ENCODE measurements at places on chromosomes 11 and 22.

- DNase-seq = no peak
Measured at GRCh38 chr11:62000539-62001446, 33.4 kb upstream of the FTH1 start.

DNA sequence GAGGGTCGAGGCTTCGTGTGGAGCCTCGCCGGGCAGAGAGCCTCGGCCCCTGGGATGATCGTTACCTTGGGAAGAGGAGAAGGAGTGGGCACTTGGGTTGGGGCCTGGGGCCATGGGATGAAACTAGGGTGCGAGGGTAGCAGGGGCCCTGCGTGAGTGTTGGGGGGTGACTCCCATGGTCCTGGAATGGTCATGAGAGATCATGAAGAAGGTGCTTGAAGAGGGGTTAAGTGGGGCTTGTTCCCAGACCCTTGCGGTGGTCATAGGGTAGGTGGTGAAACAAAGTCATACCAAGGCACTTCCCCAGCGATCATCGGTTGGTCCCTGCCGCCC, 284 bp downstream of the CCS start:
- DNase-seq = no peak

- DNase-seq = no peak
Measured at GRCh38 chr11:14054116-14055107, 91.9 kb downstream of the SPON1 start.

- DNase-seq = peak; percentile 14
Measured at GRCh38 chr11:63682066-63683021, 1.0 kb downstream of the RTN3 start.

DNA sequence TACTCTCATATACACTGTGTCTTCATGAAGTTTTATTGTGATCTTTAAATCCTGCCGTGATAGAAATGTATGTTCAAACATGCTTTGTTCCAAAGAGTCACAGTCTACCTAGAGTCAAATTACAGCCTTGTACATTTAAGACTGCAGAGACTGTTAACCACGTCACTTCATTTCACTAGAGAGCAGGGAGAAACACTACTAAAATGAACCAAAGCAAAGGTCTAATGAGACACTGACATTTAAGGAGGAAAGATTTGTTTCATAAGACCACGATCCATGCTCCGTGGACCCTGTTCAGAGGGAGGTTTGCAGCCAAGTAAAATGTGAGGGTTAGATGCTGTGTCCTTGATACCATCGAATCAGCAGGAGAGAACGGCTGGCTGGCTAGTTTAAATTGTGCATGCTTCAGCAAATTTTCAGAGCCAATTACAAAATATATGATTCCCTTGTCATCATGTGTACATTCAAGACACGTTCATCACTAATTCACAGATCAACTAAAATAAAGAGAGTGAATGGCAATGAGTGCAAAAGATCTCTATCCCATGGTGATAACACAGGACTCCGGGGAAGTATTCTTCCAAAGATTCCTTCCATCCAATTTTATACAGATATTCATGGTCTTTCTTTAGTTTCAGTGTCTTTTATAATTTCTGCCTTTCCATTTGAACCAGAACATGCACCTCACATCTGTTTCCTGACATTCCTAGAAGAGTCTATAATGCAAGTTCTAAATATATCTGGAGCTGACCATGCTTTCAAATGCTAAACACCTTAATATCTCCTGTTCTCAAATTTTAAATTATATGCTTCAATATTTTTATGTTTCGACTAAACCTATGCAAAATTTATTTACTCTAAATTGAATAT, 960.9 kb upstream of the FAT3 start:
- DNase-seq = no peak

GRCh38 chr22:22959147-22959827, 71.7 kb downstream of the IGLL5 start:
- peak; percentile 84 for DNase-seq

DNA sequence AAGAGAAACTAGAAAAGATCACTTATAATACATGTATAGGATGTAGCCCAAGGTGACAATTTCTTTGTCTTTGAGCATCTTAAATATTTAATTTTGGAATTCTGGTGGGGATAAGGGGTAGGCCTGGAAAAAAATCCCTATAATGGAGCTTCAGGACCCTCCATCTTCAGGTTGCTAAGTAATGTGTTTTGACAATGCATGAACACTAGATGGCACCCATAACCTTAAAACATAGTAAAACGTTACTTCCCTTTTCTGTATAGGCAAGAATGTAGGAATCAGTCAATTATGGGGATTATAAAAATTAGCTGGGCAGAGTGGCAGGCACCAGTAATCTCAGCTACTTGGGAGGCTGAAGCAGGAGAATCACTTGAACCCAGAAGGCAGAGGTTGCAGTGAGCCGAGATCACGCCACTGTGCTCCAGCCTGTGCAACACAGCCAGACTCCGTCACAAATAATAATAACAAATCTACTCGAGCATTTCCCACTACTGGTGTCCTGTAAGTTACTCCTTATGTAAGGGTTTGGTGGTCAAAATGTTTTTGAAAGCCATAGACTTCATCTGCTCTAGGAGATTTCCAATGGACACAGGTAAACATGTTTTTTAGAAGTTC, 541.9 kb upstream of the CCDC90B start:
- DNase-seq = no peak

- DNase-seq = no peak
Measured at GRCh38 chr22:23970201-23970641, 3.5 kb downstream of the DDTL start.

- DNase-seq = peak; percentile 54
Measured at GRCh38 chr11:78646564-78647185, 72.0 kb upstream of the NARS2 start.

DNA sequence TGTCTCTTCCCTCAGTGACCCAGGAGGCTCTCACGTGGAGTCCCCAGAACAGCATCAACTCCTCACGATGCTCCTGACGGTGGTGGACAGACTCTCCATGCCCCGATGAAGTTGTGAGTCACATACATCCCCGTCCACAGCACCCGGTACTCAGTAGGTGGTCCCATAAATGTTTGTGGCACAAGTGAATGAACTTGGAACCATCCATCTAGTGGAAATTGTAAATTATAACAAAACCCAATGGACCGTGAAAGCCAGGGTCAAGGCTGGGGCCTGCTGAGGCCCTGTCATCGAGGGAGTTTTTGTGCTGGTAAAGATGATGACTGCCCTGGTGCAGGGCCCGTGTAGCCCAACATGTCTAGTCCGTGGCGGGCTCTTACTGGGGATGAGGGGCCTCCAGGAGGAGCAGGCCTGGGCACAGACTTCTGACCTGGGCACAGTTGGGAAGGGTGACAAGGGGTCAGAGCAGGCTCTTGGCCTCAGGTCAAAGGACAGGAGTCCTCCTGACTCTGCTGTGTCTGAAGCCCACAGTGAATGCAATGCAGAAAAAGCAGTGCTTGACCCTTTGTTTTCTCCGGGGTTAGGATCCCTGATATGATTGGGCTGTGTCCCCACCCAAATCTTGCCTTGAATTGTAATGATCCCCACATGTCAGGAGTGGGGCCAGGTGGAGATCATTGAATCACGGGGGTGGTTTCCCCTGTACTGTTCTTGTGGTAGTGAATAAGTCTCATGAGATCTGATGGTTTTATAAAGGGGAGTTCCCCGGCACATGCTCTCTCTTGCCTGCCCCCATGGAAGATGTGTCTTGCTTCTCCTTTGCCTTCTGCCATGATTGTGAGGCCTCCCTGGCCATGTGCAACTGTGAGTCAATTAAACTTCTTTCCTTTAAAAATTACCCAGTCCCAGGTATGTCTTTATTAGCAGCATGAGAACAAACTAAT, 20.0 kb upstream of the SMIM38 start:
- DNase-seq = no peak

DNA sequence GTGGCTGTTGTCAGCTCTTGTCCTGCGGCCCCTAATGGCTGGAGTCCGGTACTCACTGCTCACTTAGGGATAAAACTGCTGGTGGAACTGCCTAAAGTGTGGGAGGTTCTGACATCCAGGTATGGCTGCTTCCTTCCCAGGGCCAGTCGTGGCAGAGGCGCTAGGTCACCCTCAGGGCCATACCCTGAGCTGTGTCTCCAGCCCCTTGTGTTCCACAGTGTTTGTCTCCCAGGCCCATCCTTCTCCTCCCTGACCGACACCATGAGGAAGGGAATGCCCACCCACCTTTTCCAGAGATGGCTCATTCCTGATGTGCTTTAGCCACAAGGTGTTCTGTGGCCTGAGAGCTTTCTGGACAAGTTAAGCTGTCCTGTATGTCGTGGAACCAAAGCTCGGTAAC, 12.4 kb upstream of the ACR start:
- no peak for DNase-seq

GRCh38 chr11:8011981-8012444, 24.9 kb downstream of the EIF3F start:
- no peak for DNase-seq

GRCh38 chr11:119173453-119173852, 4.9 kb downstream of the NLRX1 start:
- no peak for DNase-seq

GRCh38 chr11:69665669-69666068, 9.5 kb downstream of the LTO1 start:
- no peak for DNase-seq

DNA sequence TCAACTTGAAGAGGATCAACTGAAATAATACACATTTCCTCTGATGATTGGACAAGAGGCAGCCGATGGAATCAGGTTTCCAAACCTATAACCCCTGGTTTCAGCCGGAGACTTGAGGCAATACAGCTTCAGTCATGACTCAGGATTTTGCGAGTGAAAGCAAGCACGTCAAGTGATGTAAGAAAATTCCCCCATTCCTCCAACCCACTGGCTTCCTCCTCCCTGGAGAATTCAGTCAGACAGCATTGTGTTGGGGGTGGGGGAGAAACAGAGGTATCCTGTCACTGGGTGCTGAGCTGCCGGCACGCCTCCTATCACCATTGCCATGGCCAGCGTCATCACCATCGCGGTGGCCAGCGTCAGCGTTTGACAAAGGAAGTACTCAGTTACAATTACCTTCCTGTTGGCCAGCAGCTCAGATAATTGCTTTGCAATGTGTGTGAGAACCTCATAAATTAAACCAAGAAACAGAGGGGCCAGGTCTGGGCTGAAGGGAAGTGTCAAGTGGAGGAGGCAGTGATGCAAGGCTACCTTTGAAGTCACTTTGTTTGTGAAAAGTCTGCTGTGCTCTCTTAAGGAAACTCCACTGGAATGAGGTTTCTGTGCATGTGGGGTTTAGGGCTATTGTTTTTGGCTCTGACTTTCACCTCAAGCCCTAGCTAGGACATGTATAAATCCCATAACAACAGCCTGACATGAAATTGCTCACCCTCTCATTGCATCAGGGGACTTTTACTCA, 50.2 kb downstream of the LIF start:
- DNase-seq = no peak

DNA sequence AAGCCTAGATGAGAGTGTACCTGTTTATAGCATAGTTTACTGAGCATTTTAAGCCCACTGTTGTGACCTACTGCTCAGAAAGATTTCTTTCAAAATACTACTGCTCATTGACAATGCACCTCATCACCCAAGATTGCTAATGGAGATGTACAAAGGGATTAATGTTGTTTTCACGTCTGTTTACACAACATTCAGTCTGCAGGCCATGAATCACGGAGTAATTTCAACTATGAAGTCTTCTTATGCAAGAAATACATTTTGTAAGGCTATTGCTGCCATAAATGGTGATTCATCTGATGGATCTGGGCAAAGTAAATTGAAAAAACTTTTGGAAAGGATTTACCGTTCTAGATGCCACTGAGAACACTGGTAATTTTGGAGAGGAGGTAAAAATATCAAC, 112.9 kb downstream of the KIF18A start:
- DNase-seq = no peak

DNA sequence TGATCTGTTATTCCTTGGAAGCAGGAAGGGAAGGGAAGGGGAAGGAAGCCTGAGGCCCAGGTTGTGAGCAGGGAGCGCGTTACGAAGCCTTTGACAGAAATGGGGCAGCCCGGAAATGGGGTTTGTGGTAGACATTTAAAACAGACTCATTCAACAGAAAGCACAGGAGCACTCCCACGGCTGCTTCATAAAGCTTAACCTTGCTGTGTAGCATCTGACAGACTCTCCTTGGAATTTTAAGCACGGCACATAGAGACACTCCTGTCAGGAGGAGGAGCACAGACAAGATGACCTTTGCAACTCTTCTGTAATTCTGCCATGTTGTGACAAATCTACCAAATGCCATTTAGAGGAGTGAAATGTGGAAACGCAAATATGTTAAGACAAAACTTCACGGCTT, 131.6 kb downstream of the FBXO7 start:
- DNase-seq = no peak

DNA sequence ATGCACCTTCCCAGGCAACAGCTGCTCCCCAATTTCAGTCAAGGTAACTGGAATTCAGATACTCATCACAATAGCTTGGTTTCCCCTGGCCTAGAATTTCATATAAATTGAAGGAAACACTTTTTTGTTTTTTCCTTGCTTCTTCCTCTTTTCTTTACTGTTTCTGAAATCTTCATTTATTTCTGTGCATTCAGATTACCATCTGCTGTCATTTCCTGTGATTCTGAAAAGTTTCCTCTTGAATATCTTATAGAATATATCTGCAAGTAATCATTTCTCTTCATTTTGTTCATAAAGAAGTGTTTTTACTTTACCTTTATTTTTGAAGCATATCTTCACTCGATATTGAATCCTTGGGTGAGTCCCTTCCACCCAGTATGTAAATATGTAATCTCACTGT, 85.3 kb downstream of the GAB4 start:
- DNase-seq = no peak

DNA sequence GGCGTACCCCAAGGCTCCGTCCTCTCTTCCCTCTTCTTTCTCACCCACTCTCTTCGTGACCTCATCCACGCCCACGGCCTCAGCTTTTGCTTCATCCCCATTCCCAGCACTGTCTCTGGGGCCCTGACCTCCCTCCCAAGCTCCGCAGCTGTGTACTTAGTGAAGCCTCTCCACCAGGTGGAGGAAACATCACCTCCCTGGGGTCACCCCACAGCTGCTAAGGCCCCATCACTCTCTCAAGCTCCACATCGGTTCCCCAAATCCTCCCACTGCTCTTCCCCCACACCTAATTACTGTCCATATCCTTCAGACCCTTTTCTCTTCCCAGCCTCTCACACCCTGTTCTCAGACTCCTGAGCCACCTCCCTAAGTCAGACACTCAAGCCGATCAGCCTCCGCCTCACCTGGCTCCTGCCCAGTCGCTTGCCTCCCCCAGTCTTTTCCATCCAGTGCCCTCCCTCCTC, 7.9 kb upstream of the SYT7 start:
- no peak for DNase-seq

DNA sequence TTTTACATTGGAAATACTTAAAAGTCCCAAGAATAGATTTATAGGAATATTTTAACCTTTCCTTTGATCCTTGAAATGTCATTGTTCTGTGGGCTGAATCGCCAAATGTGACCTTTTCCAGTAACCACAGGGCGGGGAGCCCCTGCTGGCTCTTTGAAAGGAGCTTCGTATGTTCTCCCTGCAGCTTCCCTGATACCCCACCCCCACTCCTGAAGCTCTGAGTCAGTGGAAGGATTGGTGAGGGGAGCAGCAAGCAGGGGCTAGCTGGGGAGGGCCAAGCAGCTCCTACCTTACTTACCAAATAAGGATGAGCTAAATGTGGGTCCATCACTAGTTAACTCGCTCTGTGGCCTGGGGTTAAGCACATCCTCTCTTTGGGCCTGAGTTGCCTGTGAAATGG, 87.7 kb downstream of the CHST1 start:
- no peak for DNase-seq

- DNase-seq = no peak
Measured at GRCh38 chr11:2153581-2154194, 7.3 kb downstream of the INS start.

GRCh38 chr11:108975026-108975425, 310.2 kb downstream of the DDX10 start:
- no peak for DNase-seq

- no peak for DNase-seq
Measured at GRCh38 chr11:133911171-133911570, 45.6 kb downstream of the IGSF9B start.
